ENCODE measurements at places on chromosomes 16 and 17.

DNA sequence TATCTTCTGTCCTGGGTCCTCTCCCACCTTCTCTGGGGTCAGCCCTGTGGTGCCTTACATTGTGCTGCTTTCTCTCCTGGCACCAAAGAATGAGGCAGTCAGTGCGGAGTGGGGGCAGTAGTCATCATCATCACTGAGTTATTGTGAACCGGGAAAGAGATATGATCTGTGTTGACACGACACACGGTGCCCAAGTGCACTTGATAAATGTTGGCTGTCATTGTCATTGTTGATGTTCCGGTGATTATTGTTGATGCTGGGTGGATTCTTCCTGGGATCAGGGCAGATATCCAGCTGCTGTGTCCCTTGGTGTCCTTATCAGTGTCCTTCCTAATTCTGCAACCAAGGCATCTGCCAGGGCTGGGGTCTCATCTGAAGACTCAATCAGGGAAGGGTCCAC lies 121.7 kb downstream of the ABCC6 start:
- DNase-seq: no peak

DNA sequence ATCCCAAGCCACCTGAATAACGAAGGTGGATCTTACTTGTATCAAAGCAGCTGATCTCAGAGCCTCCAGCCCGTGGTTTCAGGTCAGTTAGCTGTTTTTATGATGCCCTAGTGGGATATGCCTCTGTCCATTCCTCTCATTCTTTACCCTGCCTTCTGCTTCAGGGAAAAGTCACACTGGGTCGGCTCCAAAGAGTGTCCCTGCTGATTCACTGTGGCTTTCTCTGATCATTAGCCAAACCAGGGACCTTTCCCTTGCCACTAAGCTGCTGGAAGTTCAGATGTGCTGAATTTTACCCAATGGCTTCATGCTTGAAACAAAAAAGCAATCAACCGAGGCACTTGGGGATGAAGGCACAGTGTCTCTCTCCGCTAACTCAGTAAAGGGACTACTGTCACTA lies 170.2 kb upstream of the SALL1 start:
- DNase-seq: no peak

- no peak for DNase-seq
These were observed 366.1 kb downstream of the XYLT1 start for GRCh38 chr16:17104654-17105053.

DNA sequence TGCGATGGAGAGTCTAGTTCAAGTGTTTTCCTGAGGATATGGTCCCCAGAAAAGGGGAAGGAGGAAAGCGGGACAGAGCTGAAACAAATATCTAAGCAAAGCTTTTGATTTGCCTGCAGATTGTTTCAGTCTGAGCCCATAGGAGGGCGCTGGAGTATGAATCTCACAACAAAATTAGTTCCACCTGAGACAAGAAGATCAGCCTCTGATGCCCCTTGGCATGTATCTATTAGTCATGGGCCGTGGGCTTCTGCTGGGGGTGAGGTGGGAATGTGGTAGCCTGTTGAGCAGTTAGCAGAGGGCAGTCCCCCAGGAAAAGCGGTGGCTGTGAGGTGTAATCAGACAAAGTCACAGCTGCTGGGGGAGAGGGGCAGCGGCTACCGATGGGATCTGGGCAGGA lies 446.9 kb downstream of the CA10 start:
- no peak for DNase-seq

DNA sequence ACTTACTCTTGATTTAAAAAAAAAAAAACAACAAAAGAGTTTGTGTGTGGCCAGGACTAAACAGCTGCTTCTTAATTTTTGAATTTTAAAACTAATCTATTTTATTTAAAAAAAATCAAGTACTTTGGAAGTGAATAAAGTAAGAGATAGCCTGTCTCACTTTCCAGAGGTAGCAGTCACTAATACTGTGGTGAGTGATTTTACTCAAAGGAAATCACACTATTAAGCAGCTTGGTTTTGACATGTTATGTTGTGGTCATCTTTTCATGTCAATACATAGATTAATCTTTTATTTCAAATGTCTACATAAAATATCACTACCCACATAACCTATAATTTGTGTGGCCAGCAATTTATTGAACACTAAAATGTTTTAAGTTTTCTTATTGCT lies 102.2 kb upstream of the HLF start:
- no peak for DNase-seq

DNA sequence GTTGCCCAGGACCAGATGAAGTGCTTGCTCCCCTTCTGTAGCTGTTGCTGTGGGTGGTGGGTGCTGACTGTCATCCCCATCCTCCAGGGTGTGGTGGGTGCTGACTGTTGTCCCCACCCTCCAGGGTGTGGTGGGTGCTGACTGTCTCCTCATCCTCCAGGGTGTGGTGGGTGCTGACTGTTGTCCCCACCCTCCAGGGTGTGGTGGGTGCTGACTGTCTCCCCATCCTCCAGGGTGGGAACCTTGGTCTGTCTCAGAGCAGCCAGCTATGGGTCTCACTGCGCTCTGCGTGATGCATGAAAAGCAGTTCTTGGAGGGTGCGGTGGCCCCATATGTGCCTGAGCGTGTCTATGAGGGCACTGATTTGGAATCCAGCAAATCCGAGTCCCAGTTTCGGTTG lies 163.8 kb downstream of the RPTOR start:
- no peak for DNase-seq

DNA sequence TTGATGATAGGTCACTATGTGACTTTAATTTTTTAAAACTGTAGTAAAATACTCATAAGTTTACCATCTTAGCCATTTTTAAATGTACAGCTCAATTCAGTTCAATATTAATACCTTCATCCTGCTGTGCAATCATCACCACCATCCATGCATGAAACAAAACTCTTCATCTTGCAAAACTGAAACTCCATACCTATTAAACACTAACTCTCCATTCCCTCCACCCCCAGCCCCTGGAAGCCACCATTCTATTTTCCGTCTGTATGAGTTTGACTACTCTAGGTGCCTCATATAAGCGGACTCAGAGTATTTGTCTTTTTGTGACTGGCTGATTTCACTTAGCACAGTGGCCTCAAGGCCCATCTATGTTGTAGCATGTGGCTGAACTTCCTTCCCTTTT lies 9.4 kb upstream of the CNEP1R1 start:
- DNase-seq: no peak

DNA sequence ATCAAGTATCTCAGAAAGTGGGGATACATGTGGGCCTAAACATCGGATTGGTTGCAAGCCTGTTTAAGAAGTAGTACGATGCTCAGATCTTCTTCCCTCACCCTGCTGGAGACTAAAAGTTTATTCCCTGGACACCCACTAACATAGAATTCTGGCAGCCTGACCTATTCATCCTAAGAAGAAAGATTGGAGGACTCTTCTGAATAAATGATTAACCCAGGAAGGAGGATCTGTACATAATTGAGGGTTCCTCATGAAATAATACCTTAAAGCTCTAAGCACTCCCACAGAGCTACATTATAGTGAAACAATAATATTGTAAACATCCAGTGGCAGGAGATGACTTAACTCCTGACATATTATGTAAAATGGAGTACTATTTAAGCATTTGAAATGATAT lies 111.7 kb downstream of the NLK start:
- no peak for DNase-seq

GRCh38 chr17:74089869-74090464 lies 113.5 kb upstream of the RPL38 start:
- DNase-seq: no peak

DNA sequence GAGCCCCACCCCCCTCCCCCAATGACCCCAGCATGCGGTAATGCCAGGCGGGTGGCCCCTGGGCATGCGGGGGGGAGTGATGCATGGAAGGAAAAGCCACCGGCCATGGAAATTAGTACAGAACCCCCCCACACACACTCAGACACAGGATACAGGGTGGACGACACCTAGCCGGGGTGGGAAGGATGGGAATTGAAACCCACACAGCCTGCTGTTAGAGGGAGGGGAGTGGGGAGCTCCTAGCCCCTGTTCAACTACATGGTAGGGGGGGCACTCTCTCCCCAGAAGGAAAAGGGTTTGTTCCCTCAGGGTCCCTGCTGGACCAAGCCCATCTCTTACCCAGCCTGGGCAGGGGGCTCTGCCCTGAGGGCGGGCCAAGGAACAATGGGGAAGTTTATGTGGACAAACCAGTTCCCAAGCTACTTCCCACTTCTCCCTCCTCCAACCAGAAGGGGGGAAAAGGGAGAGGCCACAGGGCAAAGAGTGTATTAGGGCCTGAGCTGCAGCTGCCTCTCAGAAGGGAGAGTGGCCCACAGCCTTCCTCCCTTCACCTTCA lies 5.2 kb downstream of the TMUB2 start:
- DNase-seq: no peak

- no peak for DNase-seq
These were observed 370.2 kb upstream of the MAF start for GRCh38 chr16:79970551-79971236.

DNA sequence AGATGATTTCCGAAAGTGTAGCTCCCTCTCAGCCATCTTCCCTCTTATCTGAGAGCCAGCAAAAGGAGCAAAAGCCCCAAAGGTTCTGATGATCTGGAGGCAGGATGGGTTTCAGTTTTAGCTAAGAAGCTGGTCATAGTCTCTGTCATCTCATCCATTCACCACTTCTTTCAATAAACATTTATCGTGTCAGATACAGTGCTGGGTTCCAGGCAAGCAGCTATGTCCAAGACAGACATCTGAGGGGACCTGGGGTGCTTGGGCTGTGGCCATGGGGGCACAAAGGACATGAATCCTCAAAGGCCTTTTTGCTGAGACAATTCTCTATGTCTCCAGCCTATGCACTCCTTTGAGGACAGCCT lies 1.0 kb upstream of the ETV4 start:
- DNase-seq: no peak

DNA sequence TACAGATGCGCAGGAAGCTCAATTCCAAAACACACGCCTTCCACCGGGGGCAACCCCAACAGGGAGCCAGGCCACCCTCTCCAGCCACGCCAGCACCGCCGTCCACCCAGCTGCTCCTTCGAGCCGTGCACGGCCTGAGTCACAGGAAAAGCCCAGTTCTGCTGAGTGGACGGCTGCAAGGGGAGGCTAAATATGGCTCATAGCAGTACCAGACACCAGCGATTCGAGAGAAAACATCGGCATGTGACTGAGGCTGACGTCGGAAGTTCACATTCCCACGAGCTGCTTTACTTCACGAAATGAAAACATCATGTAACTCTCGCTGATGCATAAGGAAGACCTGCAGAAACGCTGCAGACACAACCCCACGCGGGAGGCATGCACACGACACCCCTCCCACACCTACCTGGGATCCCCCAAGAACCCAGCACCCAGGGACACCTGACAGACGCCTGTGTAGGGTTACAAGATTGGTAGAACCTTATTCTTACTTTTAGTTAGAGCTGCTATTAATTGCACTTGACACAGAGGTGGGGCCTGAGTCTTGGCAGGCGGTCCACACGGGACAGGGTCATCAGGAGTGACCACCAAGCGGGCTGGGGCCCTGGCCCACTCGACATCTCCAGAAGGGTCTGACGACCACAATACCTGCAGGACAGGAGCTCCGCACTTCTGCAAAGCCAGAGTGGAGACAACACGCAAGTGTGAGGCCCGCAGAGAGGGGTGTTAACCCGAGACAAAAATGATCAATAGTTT lies 116.8 kb downstream of the ANKRD11 start:
- no peak for DNase-seq

DNA sequence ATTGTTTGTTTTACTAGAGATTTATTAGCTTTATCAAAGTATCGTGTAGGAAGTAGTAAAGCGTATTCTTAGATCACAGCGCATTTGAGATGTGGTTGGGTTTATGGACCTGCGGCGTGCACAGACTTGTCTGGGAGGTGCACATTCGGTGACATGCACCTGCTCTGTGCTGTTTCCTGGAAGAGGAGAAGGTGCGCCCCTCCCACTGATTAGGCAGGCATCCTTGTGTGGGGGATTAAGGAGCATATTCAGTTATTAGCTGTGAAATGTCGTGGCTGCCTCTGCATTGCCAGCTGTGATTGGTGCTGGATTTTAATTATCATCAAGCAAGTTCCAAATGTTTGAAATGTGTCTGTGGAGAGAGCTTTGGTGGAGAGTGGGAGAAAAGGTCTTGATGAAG lies 903.8 kb upstream of the RBFOX1 start:
- DNase-seq: no peak

DNA sequence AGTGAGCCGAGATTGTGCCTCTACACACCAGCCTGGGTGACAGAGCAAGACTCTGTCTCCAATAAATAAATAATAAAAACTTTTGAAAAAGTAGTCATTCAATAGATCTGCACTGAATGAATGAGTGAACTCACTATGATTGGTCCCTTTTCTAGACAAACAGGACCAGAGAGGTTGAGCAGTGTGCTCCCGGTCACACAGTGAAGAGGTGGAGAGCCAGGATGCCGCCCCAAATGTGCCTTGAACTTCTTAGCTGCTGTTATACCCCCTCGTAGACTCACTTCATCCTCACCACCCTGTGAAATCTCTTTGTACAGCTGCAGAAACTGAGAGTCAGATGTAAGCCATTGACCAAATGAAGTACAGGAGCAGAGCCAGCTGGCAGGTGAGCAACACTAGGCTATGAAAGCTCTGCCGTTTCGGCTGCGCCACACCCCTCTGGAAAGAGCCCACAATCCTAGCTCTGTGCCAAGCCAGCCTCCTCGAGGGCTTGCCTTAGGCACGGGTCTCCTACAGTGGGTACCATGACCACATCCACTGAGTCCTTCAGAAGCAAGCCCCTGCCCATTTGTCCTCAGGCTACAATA lies 7.8 kb upstream of the KIAA0513 start:
- no peak for DNase-seq

All from NCI-H1417 treated with DMSO at 0.1 percent for 48 hours (cell line).